Activated gamma-delta T cell treated with anti-CD3 and anti-CD28 coated beads, Interleukin-2, amount 50 U/mL, for 16 hours (primary cell): ENCODE measurements at places on chromosomes 13 and 19.

- DNase-seq = no peak
Measured at GRCh38 chr13:58712191-58712590, 1080.6 kb downstream of the PCDH17 start.

DNA sequence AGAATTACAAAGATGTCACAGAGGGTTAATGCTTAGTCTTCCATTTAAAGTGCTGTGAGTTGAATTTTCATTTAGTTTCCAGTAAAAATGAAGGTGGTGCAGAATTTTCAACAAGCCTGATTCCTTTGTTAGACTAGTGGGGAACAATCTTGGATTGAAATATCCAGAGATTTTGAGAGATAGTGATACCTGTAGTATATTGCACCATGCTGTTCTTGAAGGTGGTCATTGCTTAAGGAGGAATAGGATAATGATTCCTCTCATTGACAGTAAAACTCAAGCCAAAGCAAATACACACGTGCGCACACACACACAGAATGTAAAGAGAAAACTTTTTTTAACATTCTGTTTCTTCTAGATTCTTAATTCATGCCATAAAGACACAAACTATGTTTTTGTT, 5.3 kb downstream of the PCDH17 start:
- no peak for DNase-seq

DNA sequence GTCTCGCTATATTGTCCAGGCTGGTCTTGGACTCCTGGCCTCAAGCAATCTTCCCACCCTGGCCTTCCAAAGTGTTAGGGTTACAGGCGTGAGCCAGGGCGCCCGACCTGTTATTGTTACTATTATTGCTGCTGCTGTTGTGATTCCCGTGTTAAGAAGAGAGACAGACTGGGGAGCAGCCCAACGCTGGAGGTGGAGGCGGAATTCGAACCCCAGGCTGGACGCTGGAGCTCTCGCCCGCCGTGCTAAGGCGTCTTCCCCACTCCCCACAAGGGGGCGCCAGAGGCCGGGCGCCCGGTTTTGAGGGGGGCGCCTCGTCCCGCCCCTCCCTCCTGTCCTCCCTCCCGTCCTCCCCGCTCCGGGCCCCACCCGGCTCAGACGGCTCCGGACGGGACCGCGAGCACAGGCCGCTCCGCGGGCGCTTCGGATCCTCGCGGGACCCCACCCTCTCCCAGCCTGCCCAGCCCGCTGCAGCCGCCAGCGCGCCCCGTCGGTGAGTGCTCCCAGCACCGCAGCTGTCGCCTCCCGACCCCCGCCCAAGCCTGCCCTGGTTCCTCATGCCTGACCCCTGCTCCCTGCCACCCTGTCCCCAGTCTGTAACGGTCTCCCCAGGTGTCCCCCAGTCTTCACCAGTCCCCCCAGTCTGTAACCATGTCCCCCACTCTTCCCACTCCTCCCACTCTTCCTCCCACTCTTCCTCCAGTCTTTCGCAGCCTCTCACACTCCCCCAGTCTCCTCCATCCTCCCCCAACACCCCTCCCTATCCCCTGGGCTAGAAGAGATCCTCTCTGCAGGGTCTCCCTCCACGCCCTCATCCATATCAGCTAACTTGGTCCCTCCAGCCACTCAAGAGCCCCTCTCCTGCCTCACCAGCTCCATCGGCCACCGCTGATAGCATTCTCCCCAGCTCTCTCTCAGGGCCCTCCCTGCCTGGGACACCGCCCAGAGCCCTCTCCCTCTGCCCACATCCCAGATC, at the start of gene EHD2:
EHD2 (plus strand) TSS at position 377 of the 976 bp plus-strand sequence. CDS start 3,191 bp downstream, outside the sequence.
- DNase-seq = peak; percentile 19

DNA sequence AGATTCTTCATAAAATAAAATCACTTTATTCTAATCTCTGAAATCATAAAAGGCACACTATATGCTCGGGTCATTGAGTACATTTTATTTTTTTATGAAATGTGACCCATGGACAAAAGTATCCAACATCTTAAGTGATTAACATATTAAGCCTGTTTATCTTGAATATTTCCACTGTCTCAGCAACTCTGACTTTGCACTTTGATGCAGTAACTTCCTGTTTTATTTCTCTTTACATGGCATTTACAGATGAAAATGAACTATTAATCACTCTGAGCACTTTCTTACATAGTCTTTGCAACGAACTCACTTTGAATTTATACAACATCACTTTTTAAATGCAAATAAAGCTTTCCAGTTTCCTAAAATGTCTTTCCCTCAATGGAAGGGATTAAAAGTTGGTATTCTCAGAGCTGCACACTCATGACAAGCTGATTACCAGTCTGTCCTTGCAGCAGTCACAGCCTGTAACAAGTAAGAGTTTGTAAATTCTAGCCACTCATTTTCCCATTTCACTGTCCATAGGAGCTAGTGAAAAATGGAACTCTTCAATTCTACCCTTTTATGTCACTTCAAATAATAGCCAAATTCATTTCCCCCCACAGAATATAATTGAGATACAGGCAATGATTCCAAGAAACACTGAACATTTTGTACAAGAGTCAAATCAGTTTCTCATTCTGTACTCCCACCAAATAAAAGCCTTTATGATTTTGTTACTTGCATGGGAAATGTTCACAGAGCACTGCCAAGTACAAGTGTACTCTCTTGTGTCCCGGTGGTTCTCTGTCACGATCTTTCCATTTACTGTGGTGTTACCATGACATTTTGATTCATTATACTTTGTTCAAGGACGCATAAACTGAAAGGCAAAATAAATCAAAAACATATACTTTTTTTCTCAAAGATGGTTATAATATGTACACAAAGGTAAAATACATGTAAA, 1968.9 kb downstream of the PCDH9 start:
- DNase-seq = no peak

- DNase-seq = no peak
Measured at GRCh38 chr19:10116866-10117616, 2.7 kb downstream of the EIF3G start.

DNA sequence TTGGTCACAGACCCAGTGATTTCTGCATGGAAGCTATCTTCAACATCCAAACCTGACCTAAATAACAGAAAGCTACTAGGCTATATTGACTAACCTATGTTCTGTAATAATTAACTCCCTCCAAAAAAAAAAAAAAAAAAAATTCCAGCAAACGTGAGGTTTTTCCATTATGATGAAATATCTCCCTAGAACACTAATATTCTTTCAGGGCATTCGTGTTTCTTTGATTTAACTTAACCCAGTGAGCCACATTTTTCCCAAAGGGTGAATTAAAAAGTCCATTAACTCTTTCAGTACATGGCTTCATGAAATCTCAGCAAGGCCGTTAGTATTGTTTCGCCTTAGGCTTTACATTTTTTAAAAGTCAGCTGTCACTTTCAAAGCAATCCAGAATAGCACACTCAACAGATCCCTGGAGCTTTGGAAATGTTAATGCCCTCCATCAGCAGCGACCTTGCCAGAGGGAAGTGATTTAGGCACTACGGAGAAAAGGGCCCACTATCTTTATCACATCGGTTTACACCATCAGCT, 175.8 kb downstream of the DCT start:
- DNase-seq = no peak

DNA sequence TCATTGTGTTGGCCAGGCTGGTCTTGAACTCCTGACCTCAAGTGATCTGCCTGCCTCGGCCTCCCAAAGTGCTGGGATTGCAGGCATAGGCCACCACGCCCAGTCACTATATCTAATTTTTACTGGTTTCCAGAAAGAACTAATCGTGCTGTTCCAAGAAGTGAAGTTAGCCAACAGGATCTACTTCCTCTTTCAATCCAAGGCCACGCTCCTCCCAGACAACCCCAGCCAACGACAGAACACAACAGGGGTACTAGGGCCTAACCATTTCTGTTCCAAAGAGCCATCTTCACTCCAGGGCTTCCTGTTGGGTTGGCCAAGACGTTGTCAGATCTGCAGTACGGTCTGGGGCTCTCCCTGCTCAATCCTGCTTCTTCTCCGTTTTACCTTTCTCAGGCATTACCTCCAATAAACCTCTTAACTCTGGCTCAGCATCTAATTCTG, 7.0 kb upstream of the LSM14A start:
- DNase-seq = no peak

- peak; percentile 22 for DNase-seq
Measured at GRCh38 chr13:26051657-26052311, at the start of gene SHISA2. TSS of gene SHISA2 (minus strand) at chr13:26052016. CDS start at chr13:26050975, 1,041 bp downstream.

DNA sequence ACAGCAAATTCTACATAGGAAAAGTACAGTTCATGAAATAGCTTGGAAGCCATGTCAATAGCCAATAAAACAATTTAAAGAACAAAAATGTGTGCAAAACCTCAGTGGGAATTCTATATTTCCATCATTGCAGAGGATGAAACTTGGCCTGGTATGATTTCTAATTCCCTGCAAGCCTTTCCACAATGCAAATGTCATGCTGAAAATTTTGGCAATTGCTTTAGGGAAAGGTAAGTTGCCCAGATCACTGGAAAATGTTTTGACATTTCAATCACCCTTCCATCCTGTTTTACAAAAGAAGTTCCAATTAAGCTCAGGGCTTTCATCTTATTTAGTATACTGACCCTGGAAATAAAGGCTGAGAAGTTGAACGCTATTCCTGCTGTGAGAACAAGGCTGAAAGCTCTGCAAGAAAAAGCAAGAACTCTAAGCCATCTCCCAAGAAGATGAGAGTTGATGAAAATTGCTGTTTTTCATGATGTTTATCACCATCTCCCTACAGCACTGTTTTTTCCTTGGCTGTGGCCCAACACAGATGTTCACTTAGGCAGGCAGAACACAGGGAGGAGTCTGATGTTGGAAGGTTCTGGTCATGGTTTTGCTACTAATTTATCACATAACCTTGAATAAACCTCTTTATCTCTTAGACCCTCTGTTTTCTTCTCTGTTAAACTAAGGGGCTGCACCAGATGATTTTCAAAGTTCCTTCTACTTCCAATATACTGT, 263.7 kb downstream of the KCTD12 start:
- DNase-seq = no peak

GRCh38 chr13:103539721-103540381, 473.6 kb upstream of the SLC10A2 start:
- DNase-seq = no peak

- DNase-seq = peak; percentile 76
Measured at GRCh38 chr19:45681391-45682015, 10.2 kb downstream of the SNRPD2 start.

GRCh38 chr19:45947926-45948325, 25.7 kb downstream of the NOVA2 start:
- no peak for DNase-seq

DNA sequence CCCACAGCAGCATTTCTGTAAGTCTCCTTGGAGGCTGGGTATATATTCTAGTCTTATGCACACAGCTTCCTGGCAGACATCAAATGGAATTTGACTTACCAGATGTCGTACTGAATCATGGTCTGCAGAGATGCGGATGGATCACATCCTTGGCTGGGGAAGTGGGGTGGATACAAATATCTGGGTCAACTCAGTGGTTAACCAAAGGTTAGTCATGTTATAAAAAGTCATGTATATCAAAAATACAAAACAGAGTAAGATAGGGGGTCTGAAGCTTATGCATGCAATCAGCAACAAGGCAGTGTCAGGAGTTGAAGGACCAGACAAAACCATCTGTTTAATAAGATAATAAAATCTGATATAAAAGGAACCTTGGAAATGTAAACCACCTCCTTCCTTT, 61.9 kb downstream of the WASF3 start:
- no peak for DNase-seq

GRCh38 chr19:35417713-35418534, 30.1 kb upstream of the FFAR2 start:
- no peak for DNase-seq

DNA sequence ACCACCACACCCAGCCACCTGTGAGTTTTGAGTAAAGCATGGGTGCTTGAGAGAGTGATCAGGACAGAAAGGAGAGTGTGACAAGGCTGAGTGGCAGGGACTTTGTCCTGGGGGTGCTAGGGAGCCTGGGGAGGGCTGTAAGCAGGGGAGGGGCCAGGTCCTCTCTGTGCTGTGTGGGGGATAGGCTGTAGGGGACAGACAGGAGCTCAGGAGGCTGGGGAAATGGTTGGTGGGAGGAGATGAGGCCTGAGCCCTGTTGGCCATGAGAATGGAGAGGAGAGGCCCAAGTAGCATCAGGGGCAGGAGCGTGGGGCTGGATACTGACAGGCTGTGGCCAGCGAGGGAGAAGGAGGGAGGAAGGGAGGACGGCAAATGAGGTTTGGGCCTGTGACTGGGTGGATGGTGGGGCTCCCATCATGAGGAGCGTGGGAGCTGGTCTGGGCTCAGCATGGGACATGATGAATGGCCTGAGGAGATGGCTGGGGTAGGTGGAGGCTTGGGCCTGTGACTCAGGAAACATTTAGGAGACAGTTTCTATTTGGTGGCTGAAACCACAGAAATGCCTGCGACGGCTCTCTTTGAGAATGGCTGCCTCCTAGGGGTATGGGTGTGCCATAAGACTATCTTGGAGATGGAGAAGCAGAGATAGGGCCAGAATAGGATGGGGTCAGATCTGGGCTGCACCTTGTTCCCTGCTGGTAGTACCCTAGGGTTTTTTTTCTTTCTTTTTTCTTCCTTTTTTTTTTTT, 25.0 kb downstream of the GRIN2D start:
- DNase-seq = no peak

GRCh38 chr19:19068659-19069654, 5.2 kb downstream of the SLC25A42 start:
- DNase-seq = no peak

DNA sequence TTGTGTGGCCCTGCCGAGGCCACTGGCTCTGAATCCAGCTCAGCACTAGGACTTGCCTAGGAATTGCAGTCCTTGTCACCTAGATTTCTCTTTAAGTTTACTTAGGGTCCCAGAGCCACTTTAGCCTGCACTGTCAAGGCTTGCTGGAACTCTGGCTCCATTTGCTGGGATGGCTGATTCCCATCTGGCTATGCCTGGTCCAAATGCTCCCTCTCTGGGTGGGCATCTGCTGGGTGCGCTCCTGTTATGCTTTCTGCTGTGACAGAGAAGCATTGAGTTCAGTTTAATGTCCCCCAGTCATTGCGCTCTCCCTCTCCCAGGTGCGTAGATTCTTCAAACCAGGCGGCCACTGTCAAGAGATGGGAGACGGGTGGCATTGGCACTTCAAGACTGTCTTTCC, 102.2 kb downstream of the MTUS2 start:
- DNase-seq = no peak

- no peak for DNase-seq
Measured at GRCh38 chr19:15292140-15292539, 40.2 kb downstream of the BRD4 start.

GRCh38 chr19:35380450-35381124, 9.7 kb downstream of the GPR42 start:
- DNase-seq = no peak

- no peak for DNase-seq
Measured at GRCh38 chr13:42035905-42036521, 12.4 kb upstream of the DGKH start.

DNA sequence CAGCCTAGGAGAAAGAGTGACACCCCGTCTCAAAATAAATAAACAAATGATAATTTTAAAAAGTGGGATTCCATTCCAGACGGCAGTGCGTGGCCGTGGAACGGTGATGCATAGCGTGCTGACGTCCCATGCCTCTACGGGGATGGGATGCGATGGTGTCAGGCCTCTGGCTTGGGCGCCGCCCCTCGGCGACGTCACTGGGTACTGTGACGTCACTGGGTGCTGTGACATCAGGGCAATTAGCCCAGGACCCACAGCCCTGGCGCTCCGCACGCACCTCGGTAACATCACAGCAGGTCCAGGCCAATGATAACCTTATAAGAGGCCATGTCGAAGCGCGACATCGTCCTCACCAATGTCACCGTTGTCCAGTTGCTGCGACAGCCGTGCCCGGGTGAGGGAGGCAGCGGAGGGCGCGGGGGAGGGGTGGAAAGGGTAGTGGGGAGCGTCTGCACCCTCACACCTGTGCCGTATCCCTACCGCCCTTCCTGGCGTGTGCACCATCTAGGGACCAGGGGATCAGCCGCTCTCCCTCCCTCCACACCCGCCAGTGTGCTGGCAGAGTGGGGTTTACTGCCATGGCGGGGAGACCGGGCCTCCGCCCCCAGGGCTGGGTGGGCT, at the start of gene GAPDHS:
GAPDHS (plus strand) TSS at position 256 of the 621 bp plus-strand sequence; CDS start at position 328, 72 bp downstream.
- DNase-seq = no peak
